ENCODE measurements at places on chromosomes 5 and 9.
A peak's percentile ranks its signal among the peaks of the same experiment; 100 is the strongest.

- DNase-seq: peak; percentile 21
Measured at GRCh38 chr5:74641735-74642542, 1.4 kb upstream of the ENC1 start.

DNA sequence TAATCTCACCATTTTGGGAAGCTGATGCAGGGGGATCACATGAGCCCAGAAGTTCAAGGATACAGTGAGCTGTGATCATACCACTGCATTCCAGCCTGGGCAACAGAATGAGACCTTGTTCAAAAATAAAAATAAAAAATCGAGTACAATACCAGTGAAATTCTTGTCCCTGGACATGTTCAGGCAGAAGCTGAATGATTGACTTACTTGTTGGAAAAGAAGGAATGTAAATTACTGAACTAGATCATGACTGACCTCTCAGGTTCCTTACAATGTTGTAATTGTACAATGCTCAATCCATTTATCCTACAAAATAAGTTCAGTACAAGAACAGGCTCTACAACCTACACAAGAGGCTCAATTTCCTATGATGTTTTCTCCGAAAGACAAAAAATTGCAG, 1010.4 kb downstream of the TLE1 start:
- DNase-seq: no peak

- DNase-seq: no peak
Measured at GRCh38 chr5:1799110-1799601, 481 bp downstream of the MRPL36 start.

DNA sequence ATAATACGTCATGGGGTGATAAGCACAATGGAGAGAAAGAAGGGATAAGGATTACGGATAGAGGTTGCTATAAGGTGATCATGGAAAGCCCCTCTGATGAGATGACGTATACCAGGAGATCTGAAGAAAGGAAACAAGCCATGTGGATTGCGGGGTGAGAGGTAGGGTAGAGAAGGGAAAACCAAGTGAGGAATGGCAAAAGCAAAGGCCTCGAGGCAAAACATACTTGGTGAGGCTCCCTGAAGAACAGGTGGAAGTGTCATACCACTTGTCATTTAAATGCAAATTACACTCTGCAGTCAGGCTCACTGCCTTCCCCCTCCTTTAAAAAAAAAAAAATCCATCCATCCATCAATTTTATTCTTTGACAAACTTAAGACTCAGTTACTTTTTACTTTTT, 420.8 kb downstream of the RAB3C start:
- DNase-seq: no peak

DNA sequence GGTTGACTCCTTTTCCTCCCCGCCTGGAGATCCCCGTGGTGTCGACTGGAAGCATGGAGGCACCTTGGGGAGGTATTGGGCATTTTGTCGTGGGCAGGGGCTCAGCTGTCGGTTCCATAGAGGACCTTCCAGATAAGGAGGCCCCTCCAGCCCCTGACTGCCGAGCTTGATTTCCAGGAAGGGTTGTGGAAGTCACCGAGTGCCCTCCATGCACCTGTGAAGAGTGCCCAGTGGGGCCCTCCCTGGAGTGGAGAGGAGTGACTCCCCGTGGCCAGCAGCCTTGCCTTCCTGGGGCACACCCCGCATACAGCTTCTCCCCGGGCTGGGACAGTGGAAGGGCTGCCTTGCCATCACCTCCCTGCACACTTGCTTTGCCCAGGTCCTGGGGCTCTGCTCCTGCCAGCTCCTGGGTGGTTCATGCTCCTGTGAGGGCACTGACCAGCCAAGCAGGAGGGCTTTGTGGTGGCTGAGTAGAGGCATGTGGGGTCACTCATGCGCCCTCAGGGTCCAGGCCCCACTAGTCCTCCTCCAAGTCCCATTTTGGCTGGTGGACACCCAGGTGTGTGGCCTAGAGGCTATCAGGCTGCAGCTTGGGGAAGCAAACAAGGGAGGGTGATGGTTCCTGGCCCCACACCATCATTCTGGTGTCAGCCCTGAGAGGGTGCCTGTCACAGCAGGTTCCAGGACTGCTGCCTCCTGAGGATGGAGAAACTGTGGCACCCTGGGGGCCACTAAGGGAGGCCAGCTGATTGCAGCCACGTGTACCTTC, 133.0 kb downstream of the WNK2 start:
- DNase-seq: no peak

- DNase-seq: no peak
Measured at GRCh38 chr9:23586906-23587305, 239.1 kb downstream of the ELAVL2 start.

GRCh38 chr9:7879551-7880245, 80.1 kb upstream of the DMAC1 start:
- DNase-seq: peak; percentile 22

- no peak for DNase-seq
Measured at GRCh38 chr9:93354451-93354850, 97.0 kb upstream of the FAM120A start.

DNA sequence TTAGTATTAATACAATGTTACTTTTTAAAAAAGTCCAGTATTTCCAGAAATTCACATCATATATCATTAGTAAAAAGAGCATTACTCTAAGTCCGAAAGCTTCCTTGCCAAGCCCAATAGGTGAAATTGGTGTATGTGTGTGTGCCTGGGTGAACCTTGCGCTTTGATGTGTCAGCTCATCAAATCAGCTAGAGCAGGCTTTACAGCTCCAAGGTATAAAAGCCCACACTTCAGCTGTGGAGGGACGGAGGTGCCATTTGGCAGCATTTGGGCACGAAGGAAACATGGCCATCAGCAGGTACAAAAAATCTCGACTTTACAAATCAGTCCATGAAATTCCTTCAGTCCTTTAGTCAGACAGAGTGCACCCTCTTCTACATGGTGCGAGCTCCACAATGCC, 76.5 kb upstream of the IL7R start:
- DNase-seq: peak; percentile 40

- no peak for DNase-seq
Measured at GRCh38 chr9:26746357-26747072, 146.1 kb downstream of the CAAP1 start.

All from activated naive CD4-positive, alpha-beta T cell treated with Interleukin-2 at 50 U/mL for 16 hours (primary cell).